Activated T-helper 1 cell treated with anti-CD3 and anti-CD28 coated beads, Interleukin-12 subunit alpha, Interleukin-12 subunit beta, Interleukin-2, Interleukin-4 antibody, amounts not matched to agents 30 ng/mL and 10 ng/mL and 1 ng/mL, durations not matched to agents 14 hours and 24 hours and 36 hours (primary cell): ENCODE measurements at places on chromosomes 16 and 17.
A peak's percentile ranks its signal among the peaks of the same experiment; 100 is the strongest.

DNA sequence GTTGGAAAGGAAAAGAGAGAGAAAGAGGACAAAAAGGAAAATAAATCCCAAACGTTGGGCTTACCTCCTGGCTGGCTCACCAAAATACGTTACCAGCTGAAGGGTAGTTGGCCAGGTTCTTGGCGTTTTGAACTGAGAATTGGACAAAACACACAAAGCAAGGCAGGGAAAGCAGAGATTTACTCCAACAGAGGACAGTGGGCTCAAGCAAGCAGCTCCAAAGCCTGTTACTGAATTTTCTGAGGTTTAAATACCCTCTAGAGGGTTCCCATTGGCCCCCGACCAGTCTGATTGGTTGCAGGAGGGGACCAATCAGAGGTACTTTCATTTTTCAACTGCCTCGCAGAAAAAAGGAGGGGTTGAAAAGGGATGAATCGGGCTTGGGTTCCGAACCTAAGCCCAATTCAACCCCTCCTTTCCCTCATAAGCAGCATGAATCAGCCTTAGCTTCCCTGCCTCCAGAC lies 55.6 kb upstream of the ALOX12 start:
- no peaks in the 10 kb centered on the region for H3K27me3 ChIP-seq
- H3K27ac ChIP-seq, result peak overlapping the region; percentile 73
- H3K4me1 ChIP-seq, result peaks cover 31% of the 10 kb centered on the region
- no peaks in the 10 kb centered on the region for H3K36me3 ChIP-seq
- H3K4me3 ChIP-seq, result peak overlapping the region; percentile 79

- no peak overlapping the region for H3K4me3 ChIP-seq
- H3K27me3 ChIP-seq, result peaks cover 3% of the 10 kb centered on the region
- no peak for DNase-seq
- H3K4me1 ChIP-seq, result no peaks in the 10 kb centered on the region
Observed at GRCh38 chr17:6142701-6143100, 72.5 kb downstream of the WSCD1 start.

DNA sequence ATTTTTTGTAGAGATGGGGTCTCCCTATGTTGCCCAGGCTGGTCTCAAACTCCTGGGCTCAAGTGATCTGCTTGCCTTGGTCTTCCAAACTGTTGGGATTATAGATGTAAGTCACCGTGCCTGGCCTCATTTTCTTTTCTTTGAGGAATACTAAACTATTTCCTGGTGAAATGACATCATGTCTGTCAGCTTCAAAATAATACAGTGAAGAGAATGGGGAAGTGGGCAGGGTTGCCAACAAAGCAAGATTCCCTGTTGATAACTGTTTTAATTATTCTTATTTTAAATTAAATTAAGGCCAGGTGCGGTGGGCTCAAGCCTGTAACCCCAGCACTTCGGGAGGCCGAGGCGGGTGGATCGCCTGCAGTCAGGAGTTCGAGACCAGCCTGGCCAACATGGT lies 21.1 kb downstream of the PIPOX start:
- H3K27me3 ChIP-seq, result peaks cover 3% of the 10 kb centered on the region
- no peaks in the 10 kb centered on the region for H3K4me1 ChIP-seq
- DNase-seq, result no peak
- H3K4me3 ChIP-seq, result no peak overlapping the region
- H3K27ac ChIP-seq, result no peak overlapping the region

- H3K36me3 ChIP-seq, result no peaks in the 10 kb centered on the region
- H3K27ac ChIP-seq, result peak overlapping the region; percentile 63
- H3K4me3 ChIP-seq, result peak overlapping the region; percentile 76
- peaks cover 9% of the 10 kb centered on the region for H3K27me3 ChIP-seq
- no peaks in the 10 kb centered on the region for H3K4me1 ChIP-seq
Observed at GRCh38 chr17:17783825-17784656, 52.7 kb downstream of the SREBF1 start.

- no peak overlapping the region for H3K4me3 ChIP-seq
- DNase-seq, result no peak
- no peaks in the 10 kb centered on the region for H3K27me3 ChIP-seq
- H3K4me1 ChIP-seq, result no peaks in the 10 kb centered on the region
- no peak overlapping the region for H3K27ac ChIP-seq
Observed at GRCh38 chr17:56540836-56541235, 52.7 kb upstream of the NOG start.

DNA sequence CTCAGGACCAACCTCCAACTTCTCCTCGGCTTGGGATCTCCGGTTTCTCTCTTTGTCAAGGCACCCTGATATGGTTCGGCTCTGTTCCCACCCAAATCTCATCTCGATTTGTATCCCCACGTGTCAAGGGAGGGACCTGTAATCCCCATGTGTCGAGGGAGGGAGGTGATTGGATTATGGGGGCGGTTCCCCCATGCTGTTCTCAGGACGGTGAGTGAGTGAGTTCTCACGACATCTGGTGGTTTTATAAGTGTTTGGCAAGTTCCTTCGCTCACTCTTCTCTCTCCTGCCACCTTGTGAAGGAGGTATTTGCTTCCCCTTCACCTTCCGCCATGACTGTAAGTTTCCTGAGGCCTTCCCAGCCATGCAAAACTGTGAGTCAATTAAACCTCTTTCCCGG lies 117.9 kb downstream of the SEC14L1 start:
- H3K27ac ChIP-seq, result no peak overlapping the region
- no peak overlapping the region for H3K4me3 ChIP-seq
- H3K36me3 ChIP-seq, result no peaks in the 10 kb centered on the region

GRCh38 chr17:48270899-48271298 lies 159.1 kb downstream of the SKAP1 start:
- H3K27me3 ChIP-seq, result no peaks in the 10 kb centered on the region
- H3K36me3 ChIP-seq, result peaks cover 8% of the 10 kb centered on the region
- no peak overlapping the region for H3K4me3 ChIP-seq
- H3K4me1 ChIP-seq, result peaks cover 8% of the 10 kb centered on the region
- no peak for DNase-seq
- H3K27ac ChIP-seq, result no peak overlapping the region

DNA sequence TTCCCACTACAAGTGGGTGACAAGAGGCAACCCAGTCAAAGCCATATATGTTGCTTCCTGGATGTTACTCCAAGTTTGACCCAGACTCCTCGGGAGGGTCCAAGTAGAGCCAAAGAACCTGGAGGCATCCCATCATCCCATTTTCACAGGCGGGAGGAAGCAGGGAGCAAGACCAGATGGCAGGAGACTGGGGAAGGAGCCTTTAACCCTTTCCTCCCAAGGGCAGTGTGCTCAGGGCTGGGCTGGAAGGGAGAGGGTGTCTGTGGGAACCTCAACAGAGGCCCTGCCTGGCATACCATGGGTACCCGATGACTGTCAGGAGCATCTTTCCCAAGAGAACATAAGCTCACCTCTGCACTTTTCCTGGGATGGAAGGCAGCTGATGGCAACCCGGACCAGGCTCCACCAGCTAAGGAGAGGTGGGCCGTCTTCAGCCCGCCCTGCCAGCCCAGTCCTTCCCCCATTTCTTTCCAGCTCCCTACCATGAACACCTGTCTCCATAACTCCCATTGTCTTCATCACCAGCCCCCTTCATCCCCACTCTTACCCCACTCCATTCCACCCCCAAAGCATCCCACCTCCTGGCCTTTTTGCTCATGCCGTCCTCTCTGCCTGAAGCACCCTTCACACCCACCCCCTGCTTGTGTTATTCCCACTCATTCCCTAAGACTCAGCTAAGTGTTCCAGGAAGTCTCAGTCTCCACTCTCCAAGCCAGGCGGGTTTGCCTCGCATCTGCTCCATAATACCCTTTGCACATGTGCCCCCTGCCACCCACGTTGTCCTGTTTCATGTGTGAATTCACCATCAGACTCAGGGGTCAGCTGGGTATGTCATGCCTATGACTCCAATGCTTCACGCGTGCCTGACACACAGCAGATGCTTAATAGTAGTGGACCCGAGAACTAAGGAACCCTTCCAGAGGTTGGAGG lies 5.9 kb upstream of the SLC16A5 start:
- no peak overlapping the region for H3K27ac ChIP-seq
- H3K36me3 ChIP-seq, result no peaks in the 10 kb centered on the region
- H3K27me3 ChIP-seq, result no peaks in the 10 kb centered on the region
- no peak overlapping the region for H3K4me3 ChIP-seq
- no peak for DNase-seq
- peaks cover 24% of the 10 kb centered on the region for H3K4me1 ChIP-seq

DNA sequence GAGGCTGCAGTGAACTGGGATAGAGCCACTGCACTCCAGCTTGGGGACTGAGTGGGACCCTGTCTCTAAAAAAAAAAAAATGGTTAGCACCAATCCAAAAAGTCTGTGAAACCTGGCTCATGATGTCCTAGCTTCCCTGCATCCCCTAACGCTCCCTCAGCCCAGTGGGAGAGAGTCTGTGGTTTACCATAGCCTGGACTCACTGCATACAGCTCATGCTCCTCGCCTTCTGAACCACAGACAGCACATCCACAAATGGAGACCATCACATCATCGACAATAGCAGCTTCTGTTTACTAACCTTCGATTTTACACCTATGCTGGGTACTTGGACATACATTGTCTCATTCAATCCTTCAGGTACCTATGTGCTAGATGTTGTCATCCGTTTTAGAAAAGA lies 43.6 kb downstream of the NLRC5 start:
- H3K27me3 ChIP-seq, result no peaks in the 10 kb centered on the region
- DNase-seq, result no peak
- H3K4me1 ChIP-seq, result peaks cover 64% of the 10 kb centered on the region

- H3K27me3 ChIP-seq, result peaks cover 11% of the 10 kb centered on the region
- H3K4me3 ChIP-seq, result no peak overlapping the region
- H3K4me1 ChIP-seq, result peaks cover 12% of the 10 kb centered on the region
- H3K36me3 ChIP-seq, result no peaks in the 10 kb centered on the region
Observed at GRCh38 chr16:55703003-55704001, 47.5 kb downstream of the SLC6A2 start.

DNA sequence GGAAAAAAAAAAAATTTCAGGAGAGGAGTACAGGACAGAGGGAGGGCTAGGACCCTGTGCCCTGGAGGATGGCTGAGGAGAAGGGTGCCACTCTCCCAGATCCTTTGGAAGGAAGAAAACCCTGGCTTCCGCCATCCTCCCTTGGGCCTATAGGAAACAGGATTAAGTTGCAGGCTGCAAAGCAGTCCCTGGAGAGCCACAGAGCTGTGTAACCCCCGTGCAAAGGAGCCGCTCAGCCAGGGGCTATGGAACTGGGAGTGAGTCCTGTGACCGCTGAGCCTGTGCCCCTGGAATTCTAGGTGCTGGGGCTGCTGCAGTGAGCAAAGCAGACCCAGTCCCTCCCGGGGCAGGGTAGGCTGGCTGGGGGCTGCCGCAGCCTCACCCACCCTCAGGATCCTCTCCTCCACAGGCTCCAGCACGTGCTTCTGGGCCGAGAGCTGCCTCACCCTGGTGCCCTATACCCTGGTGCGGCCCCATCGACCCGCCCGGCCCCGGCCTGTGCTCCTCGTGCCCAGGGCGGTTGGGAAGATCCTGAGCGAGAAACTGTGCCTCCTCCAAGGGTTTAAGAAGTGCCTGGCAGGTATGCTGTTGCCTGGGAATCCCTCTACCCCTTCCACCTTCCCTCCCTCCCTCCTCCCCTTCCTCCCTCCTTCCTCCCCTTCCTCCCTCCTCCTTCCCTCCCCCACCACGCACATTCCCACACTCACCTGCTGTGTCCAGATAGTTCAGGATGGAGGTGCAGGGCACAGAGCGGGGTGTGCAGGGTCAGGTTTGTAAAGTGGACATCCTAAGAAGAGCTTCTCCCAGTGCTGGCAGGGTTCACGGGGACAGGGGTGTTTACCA lies 15.3 kb downstream of the SGSH start:
- H3K36me3 ChIP-seq, result no peaks in the 10 kb centered on the region
- H3K4me1 ChIP-seq, result no peaks in the 10 kb centered on the region
- H3K4me3 ChIP-seq, result no peak overlapping the region
- no peak overlapping the region for H3K27ac ChIP-seq
- no peak for DNase-seq

DNA sequence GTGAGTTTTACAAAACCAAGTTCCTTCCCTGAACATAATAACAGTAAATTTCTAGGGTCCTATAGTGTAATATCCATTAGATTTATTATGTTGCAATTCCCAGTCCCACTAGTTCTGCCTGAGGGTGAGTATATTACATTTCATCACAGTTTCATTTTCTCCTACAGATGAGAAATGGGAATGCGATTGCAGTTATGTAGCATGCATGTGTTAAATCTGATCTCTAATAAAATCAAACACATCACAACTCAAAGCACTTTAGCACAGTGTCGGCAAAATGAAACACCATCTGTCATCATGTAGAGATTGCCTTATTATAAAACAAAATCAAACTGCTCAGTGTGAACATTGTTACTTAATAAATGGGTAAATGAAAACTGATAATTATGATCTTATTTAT lies 180.5 kb upstream of the TOX3 start:
- no peaks in the 10 kb centered on the region for H3K27me3 ChIP-seq
- DNase-seq, result no peak
- H3K27ac ChIP-seq, result no peak overlapping the region
- no peaks in the 10 kb centered on the region for H3K4me1 ChIP-seq

DNA sequence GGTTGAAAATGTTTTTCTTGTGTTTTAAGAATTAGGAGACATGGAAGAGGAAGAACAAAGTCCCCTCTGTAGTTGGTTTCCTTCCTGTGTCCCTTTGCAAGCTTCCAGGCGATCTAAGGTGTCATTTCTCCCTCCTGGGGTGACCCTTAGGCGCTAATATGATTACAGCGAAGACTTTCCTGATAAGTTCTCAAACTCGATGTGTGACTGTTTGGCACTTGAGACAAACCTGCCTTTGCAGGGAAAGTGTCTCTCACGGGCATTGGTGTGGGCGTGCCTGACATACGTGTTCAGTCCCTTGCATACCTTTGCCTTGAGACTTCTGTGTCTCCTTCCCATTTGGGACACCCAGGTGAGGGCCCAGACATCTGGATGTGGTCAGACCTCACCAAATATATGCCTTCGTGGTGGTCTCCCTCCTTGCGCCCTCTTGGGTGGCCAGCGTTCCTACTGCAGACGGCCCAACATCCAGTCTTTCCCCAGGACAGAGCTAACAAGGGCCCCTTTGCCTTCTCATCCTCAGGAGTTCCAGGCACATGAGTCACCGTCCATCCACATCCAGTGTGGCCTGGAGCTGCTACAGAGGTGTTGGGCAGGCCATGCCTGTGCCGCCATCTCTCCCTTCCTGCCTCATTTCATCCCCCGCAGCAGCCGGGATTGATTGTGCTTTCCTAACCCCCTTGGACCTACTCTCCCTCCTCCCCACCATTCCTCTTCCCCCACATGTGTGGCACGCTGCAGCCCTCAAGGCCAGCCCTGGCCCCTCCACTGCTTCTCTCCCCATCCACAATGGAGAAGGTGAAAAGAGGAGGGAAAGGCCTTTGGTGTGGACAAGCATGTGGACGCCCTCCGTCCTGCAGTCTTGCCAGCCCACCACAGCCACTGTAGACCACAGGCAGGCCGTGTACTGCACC lies 3.1 kb upstream of the JPT2 start:
- no peak overlapping the region for H3K4me3 ChIP-seq
- H3K27me3 ChIP-seq, result no peaks in the 10 kb centered on the region
- H3K36me3 ChIP-seq, result peaks cover 40% of the 10 kb centered on the region
- H3K27ac ChIP-seq, result no peak overlapping the region

GRCh38 chr17:15119968-15120367 lies 145.2 kb downstream of the PMP22 start:
- H3K27ac ChIP-seq, result no peak overlapping the region
- no peaks in the 10 kb centered on the region for H3K27me3 ChIP-seq
- H3K4me1 ChIP-seq, result no peaks in the 10 kb centered on the region
- no peak overlapping the region for H3K4me3 ChIP-seq
- DNase-seq, result no peak
- H3K36me3 ChIP-seq, result no peaks in the 10 kb centered on the region

- peaks cover 21% of the 10 kb centered on the region for H3K4me1 ChIP-seq
- H3K27ac ChIP-seq, result no peak overlapping the region
- DNase-seq, result peak; percentile 76
- H3K4me3 ChIP-seq, result peak overlapping the region; percentile 30
Observed at GRCh38 chr17:76523084-76524037, 14.1 kb downstream of the CYGB start.

- H3K4me3 ChIP-seq, result no peak overlapping the region
- no peaks in the 10 kb centered on the region for H3K36me3 ChIP-seq
- no peak overlapping the region for H3K27ac ChIP-seq
- DNase-seq, result no peak
- peaks cover 30% of the 10 kb centered on the region for H3K27me3 ChIP-seq
Observed at GRCh38 chr16:2469399-2470233, 1.5 kb upstream of the NTN3 start.
